ENCODE measurements at places on chromosomes 16 and 17.
A peak's percentile ranks its signal among the peaks of the same experiment; 100 is the strongest.

- DNase-seq, result no peak
These were observed 18.7 kb downstream of the SREBF1 start for GRCh38 chr17:17818088-17818526.

DNA sequence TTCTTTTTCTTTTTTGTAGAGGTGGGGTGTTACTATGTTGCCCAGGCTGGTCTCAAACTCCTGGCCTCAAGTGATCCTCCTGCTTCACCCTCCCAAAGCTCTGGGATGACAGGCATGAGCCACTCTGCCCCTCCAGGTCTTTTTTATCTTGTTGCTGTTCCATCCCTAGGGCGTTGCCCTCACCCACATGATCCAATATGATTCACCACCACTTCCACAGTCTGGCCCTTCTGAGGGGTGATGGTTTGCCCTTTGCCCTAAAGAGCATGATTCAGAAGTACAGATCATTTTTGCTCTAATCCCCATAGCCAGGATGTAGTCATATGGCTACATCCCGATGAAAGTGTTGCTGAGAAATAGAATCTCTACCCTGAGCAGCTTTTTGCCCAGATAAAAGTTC lies 18.8 kb downstream of the STX4 start:
- DNase-seq, result peak; percentile 88

DNA sequence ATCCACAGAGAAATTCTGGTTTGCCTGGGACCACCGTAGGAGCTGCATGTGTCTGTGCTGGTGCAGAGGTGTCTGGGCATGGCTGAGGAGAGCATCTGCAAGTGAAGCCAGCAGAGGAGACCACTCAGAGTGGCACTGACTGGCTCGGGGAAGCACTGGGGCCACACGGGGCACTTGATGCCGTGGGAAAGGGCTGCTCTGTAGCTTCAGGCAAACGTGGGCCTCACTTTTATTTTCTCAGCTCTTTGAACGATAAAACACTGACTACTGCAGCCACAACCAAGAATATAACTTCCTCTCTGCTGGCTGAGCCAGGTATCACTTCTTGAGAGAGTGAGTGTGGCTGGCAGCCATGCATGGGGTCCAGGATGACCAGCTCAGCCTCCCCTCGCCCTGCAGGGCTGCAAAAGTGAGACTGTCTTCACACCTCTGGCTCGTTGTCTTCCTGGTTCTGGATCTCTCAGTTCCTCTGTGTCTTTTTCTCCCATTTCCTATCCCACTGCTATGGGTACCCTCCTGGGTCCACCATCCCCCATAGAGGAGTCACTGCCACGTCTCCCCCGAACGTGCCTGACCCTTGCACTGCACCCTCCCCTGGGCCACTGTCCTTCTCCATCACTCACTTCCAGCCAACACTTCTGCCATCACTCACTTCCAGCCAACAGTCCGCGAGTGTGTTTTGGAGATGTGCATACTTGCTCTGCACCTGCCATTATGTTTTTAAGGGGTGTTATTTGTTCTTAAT lies 201.4 kb upstream of the CHMP6 start:
- DNase-seq, result no peak

DNA sequence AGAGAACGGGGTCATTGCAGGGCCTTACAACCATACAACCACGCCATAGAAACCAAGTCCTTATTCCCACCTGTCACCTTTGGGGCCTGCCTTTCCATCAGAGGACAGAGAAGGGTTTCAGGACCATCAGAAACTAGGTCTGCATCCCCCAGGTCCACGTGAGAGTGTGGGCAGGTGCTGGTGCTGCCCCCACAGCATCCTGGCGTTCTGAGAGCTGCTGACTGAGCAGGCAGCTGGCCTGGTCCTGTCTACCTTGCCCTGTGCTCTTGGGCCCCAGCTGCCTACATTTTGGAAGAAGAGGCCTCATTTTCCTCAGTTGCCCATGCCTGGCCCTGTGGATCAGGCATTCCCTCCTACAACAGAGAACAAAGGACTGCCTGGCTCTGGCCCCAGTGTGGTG lies 21.6 kb downstream of the ZNF276 start:
- no peak for DNase-seq

- DNase-seq, result peak; percentile 31
These were observed 84.3 kb downstream of the PRKCA start for GRCh38 chr17:66386498-66387351.

GRCh38 chr17:78069695-78070094 lies 58.9 kb downstream of the TMC6 start:
- DNase-seq, result no peak

DNA sequence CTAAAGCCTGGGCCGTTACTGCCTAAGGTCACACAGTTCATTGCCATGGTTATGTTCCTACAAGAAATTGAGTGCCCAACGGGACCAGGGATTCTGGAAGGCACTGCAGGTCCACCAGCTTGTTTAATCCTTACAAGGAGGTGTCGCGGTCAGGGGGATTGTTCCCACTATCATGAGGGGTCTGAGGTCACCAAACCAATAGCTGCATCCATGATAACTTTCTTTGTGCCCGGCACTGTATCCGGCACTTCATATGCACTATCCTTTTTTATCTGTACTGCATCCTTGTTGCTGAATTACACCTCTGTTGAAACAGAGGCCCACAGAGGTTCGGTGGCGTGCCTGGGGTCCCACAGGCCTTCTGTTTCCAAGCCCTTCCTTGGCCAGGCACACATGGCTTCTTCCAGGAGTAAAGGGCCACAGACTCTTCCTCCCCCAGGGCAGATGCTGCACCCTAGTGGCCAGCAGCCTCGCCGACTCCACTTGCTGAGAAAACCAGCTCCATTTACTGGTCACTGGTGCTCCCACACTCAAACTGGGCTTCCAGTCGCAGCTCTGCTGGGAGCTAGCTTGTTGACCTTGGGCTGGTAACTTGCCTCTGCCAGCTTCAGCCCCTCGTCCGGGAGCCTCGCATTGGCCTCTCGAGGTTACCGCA lies 82.0 kb upstream of the PLCG2 start:
- DNase-seq, result peak; percentile 62

- no peak for DNase-seq
These were observed 446.1 kb downstream of the SOX9 start for GRCh38 chr17:72566671-72567484.

- no peak for DNase-seq
These were observed 69.6 kb upstream of the ENDOV start for GRCh38 chr17:80345321-80345720.

GRCh38 chr17:59441464-59442096 lies 110.1 kb downstream of the YPEL2 start:
- no peak for DNase-seq

DNA sequence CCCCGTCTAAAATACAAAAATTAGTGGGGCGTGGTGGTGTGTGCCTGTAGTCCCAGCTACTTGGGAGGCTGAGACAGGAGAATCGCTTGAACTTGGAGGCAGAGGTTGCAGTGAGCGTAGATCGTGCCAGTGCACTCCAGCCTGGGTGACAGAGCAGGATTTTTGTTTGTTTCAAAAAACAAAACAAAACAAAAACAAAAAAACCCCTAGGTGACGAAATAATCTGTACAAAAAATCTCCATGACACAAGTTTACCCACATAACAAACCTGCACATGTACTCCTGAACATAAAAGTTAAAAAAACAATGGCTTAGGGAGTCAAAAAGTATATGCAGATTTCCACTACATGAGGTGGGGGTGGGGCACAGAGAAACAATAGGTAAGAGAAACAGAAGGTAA lies 140.5 kb upstream of the ASIC2 start:
- no peak for DNase-seq

GRCh38 chr16:82389956-82390650 lies 220.1 kb upstream of the MPHOSPH6 start:
- DNase-seq, result no peak

All from suppressor macrophage treated with lipopolysaccharide for 4 hours (primary cell).